ENCODE measurements at places on chromosomes 4 and X. TPM values are rescaled to one million over a fixed set of nuclear protein-coding genes. Genes with fewer than 3 reads are reported as not detected.

Gene HS6ST2
- total RNA-seq = not detected

Gene TEC
- total RNA-seq = 1.8 TPM

Gene GNRHR
- total RNA-seq = not detected

Gene FGFBP1
- not detected for total RNA-seq

Gene TCP11X2
- total RNA-seq = not detected

Gene SMIM43
- total RNA-seq = 0.72 TPM

Gene WDR17
- total RNA-seq = 0.36 TPM

Gene USP51
- 4.3 TPM for total RNA-seq

Gene IL1RAPL2
- total RNA-seq = not detected

Gene SRD5A3
- 10.6 TPM for total RNA-seq

Gene P2RY4
- total RNA-seq = 0.29 TPM

Gene AKAP14
- total RNA-seq = not detected

Gene SERPINA7
- not detected for total RNA-seq

Gene HAND2
- total RNA-seq = 3.8 TPM

Gene SLC16A2
- total RNA-seq = 15.6 TPM

Gene DDIT4L
- 2.2 TPM for total RNA-seq

Gene SORBS2
- total RNA-seq = 50.7 TPM

DNA sequence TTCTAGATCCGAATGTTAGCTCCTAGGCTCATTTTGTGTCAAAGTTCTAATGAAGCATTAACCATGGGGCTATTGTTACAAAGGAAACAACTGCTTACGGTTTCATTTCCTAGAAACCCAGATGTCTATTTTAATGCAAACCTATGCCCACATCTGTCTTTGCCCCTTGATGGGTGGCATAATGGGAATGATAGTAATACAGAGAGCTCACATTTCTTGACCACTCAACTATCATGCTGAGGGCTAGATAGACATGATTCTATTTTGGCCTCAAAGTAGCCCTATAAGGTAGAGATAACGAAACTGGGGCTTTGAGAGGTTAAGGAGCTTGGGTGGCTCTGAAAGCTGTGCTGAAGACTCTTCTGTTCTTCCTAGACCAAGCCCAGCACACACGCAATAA is 1.9 kb downstream of the TLR7 start:
- H3K27me3 ChIP-seq = no peaks in the 10 kb centered on the region
- no peak overlapping the region for H3K27ac ChIP-seq
- no peaks in the 10 kb centered on the region for H3K36me3 ChIP-seq

- no peak overlapping the region for H3K4me3 ChIP-seq
- no peaks in the 10 kb centered on the region for H3K27me3 ChIP-seq
- H3K27ac ChIP-seq = no peak overlapping the region
- no peaks in the 10 kb centered on the region for H3K4me1 ChIP-seq
- DNase-seq = no peak
- H3K36me3 ChIP-seq = no peaks in the 10 kb centered on the region
These were observed 8.3 kb downstream of the KLHL13 start for GRCh38 chrX:118108304-118108703.

GRCh38 chrX:118974088-118974907 is at the start of gene LONRF3:
Gene LONRF3 (plus strand): TSS chrX:118974618. CDS start chrX:118974781, 163 bp downstream.
- H3K27ac ChIP-seq = no peak within 1 kb of the TSS
- H3K4me1 ChIP-seq = no peaks in the 10 kb centered on the region
- peak; percentile 88 for DNase-seq
- H3K36me3 ChIP-seq = no peaks in the 10 kb centered on the region
- H3K4me3 ChIP-seq = peak within 1 kb of the TSS; percentile 16

GRCh38 chr4:156799121-156799589 is 172.4 kb downstream of the PDGFC start:
- H3K4me1 ChIP-seq = peaks cover 35% of the 10 kb centered on the region
- H3K27ac ChIP-seq = peak overlapping the region; percentile 4
- no peaks in the 10 kb centered on the region for H3K27me3 ChIP-seq
- peaks cover 4% of the 10 kb centered on the region for H3K36me3 ChIP-seq

GRCh38 chr4:60579335-60579734 is 620.8 kb upstream of the ADGRL3 start:
- peak; percentile 49 for DNase-seq
- no peaks in the 10 kb centered on the region for H3K36me3 ChIP-seq
- H3K27me3 ChIP-seq = no peaks in the 10 kb centered on the region
- no peak overlapping the region for H3K4me3 ChIP-seq
- no peak overlapping the region for H3K27ac ChIP-seq

DNA sequence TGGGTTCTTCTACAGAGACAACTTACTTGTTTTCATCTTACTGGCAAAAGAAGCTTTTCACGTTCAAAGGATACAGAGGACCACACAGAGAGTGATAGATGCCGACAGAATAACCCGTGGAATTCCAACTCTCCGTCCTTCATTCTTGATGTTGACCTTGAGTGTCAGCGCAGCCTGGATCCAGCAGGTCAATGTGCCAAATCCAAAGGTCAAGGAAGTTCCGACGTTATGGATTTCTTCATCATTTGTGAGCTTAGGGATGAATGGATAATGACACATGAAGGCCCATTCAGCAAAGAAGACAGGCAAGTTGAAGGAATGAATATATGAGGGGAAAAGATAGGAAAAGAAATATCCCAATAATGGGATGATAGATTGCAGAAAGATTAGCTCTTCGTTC is 59.6 kb downstream of the ENOPH1 start:
- H3K27me3 ChIP-seq = no peaks in the 10 kb centered on the region
- no peak for DNase-seq
- no peaks in the 10 kb centered on the region for H3K36me3 ChIP-seq
- H3K4me3 ChIP-seq = no peak overlapping the region
- peaks cover 7% of the 10 kb centered on the region for H3K4me1 ChIP-seq

DNA sequence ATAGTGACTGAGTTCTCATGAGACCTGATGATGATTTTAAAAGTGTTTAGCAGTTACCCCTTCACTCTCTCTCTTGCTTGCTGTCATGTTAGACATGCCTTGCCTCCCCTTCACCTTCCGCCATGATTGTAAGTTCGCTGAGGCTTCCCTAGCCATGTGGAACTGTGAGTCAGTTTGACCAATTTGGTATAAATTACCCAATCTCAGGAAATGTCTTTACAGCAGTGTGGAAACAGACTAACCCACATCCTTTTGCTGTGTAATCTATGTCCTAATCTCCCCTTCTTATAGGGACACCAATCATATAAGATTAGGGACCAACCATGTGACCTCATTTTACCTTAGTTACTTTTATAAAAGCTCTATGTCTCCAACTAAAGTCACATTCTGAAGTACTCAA is 677.8 kb downstream of the ADGRL3 start:
- H3K4me3 ChIP-seq = no peak overlapping the region
- H3K27me3 ChIP-seq = no peaks in the 10 kb centered on the region
- H3K4me1 ChIP-seq = no peaks in the 10 kb centered on the region
- H3K27ac ChIP-seq = no peak overlapping the region
- DNase-seq = no peak
- H3K36me3 ChIP-seq = no peaks in the 10 kb centered on the region

DNA sequence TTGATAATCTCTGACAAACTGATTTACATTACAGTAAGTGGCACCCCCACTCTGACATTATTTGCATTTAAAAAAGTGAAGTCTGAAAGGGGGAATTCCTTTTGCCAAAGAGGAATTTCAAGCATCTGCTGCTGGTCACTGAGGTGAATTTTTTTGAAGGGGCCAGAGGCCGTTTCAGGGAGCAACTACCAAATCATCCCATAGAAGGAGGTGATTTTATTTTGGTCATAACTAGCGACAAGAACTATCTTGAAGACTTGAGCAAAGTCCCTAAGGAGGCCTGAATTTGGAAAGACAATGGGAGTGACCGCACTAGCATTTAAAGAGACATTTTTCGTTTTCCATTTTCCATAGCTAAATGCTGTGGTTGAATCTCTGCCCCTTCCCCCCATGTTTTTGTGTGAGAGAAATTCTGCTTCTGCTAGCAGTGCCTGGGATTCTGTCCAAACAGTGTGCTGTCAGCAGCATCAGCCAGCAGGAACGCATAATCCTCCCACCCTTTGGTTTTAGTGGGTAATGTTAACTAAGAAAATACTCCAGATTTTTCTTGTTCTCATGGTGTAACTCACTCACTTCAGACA is 110.1 kb upstream of the MED14 start:
- H3K36me3 ChIP-seq = no peaks in the 10 kb centered on the region
- DNase-seq = peak; percentile 91
- H3K4me3 ChIP-seq = peak overlapping the region; percentile 44
- peaks cover 23% of the 10 kb centered on the region for H3K4me1 ChIP-seq
- H3K27ac ChIP-seq = peak overlapping the region; percentile 95

GRCh38 chr4:4321951-4322688 is 32.1 kb downstream of the ZBTB49 start:
- H3K27me3 ChIP-seq = no peaks in the 10 kb centered on the region
- no peaks in the 10 kb centered on the region for H3K4me1 ChIP-seq
- H3K27ac ChIP-seq = no peak overlapping the region
- H3K36me3 ChIP-seq = peaks cover 18% of the 10 kb centered on the region
- no peak for DNase-seq
- no peak overlapping the region for H3K4me3 ChIP-seq

GRCh38 chr4:88725986-88726385 is 28.4 kb upstream of the NAP1L5 start:
- DNase-seq = no peak
- H3K4me1 ChIP-seq = peaks cover 6% of the 10 kb centered on the region
- H3K36me3 ChIP-seq = peaks cover 25% of the 10 kb centered on the region
- no peak overlapping the region for H3K4me3 ChIP-seq
- no peaks in the 10 kb centered on the region for H3K27me3 ChIP-seq

- H3K4me1 ChIP-seq = peaks cover 73% of the 10 kb centered on the region
- peak overlapping the region; percentile 4 for H3K4me3 ChIP-seq
- no peaks in the 10 kb centered on the region for H3K27me3 ChIP-seq
- DNase-seq = peak; percentile 78
- peaks cover 14% of the 10 kb centered on the region for H3K36me3 ChIP-seq
- peak overlapping the region; percentile 75 for H3K27ac ChIP-seq
These were observed 11.4 kb downstream of the UBE2D3 start for GRCh38 chr4:102815981-102816380.

GRCh38 chrX:134161162-134161561 is 75.8 kb upstream of the CCDC160 start:
- H3K36me3 ChIP-seq = no peaks in the 10 kb centered on the region
- DNase-seq = no peak
- no peak overlapping the region for H3K27ac ChIP-seq
- H3K27me3 ChIP-seq = no peaks in the 10 kb centered on the region
- no peak overlapping the region for H3K4me3 ChIP-seq
- no peaks in the 10 kb centered on the region for H3K4me1 ChIP-seq

DNA sequence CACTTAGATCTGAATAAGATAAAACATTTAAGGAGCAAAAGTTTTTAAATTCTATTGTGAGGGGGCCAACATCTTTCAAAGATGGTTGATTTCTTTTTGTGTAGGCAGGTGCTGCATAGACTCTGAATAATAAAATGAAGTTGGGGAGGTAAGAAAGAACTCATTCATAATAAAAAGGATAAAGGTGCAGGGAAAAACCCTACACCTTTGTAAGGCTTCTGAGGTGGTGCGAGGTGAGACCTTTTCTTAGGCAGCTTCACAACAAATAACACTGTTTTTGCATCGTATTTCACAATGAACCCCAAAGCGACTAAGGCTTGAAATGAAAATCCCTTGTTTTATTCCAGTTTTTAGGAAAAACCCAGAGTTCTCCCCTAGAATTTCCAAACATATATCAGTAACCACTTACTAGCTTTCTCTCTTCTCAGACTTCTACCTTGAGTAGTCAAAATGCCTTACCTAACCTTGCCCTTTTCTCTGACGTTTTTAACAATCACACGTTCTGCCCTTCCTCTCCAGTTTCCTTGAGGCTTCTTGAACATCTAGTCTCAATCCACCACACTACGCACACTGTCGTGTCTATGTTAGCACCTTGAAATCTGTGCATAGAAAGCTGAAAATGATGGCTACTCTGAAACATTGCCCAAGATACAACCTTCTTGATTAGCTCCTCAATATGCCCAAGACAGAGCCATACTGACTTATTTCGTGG is 30.2 kb downstream of the MAML3 start:
- no peak for DNase-seq
- H3K27ac ChIP-seq = no peak overlapping the region
- no peak overlapping the region for H3K4me3 ChIP-seq
- no peaks in the 10 kb centered on the region for H3K4me1 ChIP-seq
- no peaks in the 10 kb centered on the region for H3K27me3 ChIP-seq

GRCh38 chr4:72302981-72303704 is 265.9 kb downstream of the ADAMTS3 start:
- no peak overlapping the region for H3K4me3 ChIP-seq
- H3K36me3 ChIP-seq = no peaks in the 10 kb centered on the region
- H3K27me3 ChIP-seq = no peaks in the 10 kb centered on the region
- no peaks in the 10 kb centered on the region for H3K4me1 ChIP-seq

GRCh38 chr4:148391056-148391455 is 51.2 kb downstream of the NR3C2 start:
- no peaks in the 10 kb centered on the region for H3K36me3 ChIP-seq
- no peaks in the 10 kb centered on the region for H3K27me3 ChIP-seq
- no peak overlapping the region for H3K4me3 ChIP-seq
- no peak for DNase-seq

DNA sequence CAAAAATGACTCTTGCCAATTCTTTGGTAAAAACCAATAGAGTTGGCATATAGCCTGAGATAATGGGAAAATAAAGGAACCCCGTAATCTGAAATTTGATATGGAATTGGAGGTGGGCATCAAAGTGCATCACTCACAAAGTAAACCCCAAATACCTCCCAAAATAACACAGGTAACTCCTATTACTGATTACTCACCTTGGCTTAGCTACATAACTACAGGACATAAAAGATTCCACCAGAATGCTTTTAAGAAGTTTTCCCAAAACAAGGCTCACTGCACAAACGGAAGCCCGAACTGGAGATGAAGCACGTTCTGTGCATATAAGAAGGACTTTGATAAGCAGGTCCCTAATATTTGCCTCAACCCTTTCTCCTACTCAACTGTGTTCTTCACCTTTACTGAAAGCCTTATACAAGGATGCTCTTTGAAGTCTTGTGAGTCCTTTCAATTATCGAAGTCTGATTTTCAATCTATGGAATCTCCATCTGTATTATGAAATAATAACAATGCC is 14.6 kb upstream of the ANXA10 start:
- no peaks in the 10 kb centered on the region for H3K36me3 ChIP-seq
- no peaks in the 10 kb centered on the region for H3K27me3 ChIP-seq
- no peak for DNase-seq
- no peak overlapping the region for H3K27ac ChIP-seq
- H3K4me3 ChIP-seq = no peak overlapping the region
- peaks cover 6% of the 10 kb centered on the region for H3K4me1 ChIP-seq

- H3K4me1 ChIP-seq = peaks cover 6% of the 10 kb centered on the region
- no peaks in the 10 kb centered on the region for H3K36me3 ChIP-seq
- H3K27ac ChIP-seq = no peak overlapping the region
- no peak overlapping the region for H3K4me3 ChIP-seq
- no peak for DNase-seq
- no peaks in the 10 kb centered on the region for H3K27me3 ChIP-seq
These were observed 8.3 kb upstream of the LNX1 start for GRCh38 chr4:53599632-53600031.

- H3K27me3 ChIP-seq = no peaks in the 10 kb centered on the region
- H3K4me3 ChIP-seq = no peak overlapping the region
- H3K36me3 ChIP-seq = no peaks in the 10 kb centered on the region
- no peak overlapping the region for H3K27ac ChIP-seq
- DNase-seq = no peak
These were observed 44.1 kb downstream of the DTHD1 start for GRCh38 chr4:36325499-36325898.

GRCh38 chr4:123997776-123998449 is 601.3 kb downstream of the SPRY1 start:
- peaks cover 11% of the 10 kb centered on the region for H3K4me1 ChIP-seq
- H3K36me3 ChIP-seq = no peaks in the 10 kb centered on the region
- no peak overlapping the region for H3K27ac ChIP-seq
- H3K4me3 ChIP-seq = no peak overlapping the region
- no peak for DNase-seq
- H3K27me3 ChIP-seq = no peaks in the 10 kb centered on the region
